ENCODE measurements at places on chromosomes 6 and 20. TPM values are rescaled to one million over a fixed set of nuclear protein-coding genes. Genes with fewer than 3 reads are reported as not detected.
A peak's percentile ranks its signal among the peaks of the same experiment; 100 is the strongest.

DNA sequence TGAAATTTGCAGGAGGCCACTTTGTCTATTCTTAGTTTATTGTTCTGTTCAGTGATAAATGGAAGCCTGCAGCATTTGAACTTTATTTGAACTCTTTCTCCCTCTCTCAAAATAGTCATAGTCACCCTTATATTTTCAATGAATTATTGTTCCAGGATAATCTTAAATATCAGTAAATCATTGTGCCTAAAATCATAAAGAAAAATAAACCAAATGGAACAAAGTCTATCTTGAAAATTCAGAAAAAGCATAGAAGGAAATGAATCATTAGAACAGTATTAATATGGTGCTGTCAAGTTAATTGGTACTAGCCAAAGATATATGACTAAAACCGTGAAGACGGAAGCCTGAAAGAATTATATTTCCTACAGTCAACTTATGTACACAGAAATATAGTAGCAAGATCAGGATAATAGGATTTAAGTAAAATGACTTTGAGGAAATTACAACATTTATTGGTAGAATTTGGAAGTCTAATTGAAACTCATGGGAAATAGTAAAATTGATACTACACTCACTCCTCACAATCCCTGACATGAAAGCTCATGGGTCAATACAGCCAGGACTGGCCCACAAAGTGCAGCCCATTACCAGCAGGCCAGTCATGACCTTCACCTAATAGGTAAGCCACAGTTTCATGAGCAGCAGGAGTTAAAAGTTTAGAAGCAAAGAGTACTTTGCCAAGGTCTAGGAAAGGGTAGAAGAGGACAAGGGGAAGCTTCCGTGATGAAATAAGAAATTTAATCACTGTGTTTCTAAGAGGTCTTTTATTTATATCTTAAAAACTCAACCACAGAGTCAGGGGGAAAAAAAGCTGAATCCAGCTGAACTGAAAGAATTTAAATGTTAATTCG, 119.9 kb upstream of the ENPP5 start:
- no peak for DNase-seq

DNA sequence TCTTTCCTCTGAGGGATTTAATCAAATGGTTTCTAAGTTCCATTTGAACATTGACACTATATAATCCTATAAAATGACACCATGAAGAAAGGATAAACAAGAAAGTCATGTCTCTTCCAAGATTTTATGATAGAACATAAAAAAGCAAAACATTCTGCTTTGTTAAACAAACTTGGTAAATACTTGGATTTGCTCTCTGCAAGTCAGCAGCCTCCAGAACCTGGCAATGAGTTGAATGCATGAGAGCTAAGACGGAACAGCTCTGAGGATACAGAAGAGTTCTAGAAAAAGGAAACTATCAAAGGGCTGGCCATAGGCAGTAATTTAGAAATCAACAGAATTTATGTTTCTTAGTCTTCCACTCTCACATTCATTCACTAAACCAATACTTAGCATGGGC, 656.0 kb upstream of the ID4 start:
- no peak for DNase-seq

Gene MYH7B
- total RNA-seq, result 0.17 TPM

DNA sequence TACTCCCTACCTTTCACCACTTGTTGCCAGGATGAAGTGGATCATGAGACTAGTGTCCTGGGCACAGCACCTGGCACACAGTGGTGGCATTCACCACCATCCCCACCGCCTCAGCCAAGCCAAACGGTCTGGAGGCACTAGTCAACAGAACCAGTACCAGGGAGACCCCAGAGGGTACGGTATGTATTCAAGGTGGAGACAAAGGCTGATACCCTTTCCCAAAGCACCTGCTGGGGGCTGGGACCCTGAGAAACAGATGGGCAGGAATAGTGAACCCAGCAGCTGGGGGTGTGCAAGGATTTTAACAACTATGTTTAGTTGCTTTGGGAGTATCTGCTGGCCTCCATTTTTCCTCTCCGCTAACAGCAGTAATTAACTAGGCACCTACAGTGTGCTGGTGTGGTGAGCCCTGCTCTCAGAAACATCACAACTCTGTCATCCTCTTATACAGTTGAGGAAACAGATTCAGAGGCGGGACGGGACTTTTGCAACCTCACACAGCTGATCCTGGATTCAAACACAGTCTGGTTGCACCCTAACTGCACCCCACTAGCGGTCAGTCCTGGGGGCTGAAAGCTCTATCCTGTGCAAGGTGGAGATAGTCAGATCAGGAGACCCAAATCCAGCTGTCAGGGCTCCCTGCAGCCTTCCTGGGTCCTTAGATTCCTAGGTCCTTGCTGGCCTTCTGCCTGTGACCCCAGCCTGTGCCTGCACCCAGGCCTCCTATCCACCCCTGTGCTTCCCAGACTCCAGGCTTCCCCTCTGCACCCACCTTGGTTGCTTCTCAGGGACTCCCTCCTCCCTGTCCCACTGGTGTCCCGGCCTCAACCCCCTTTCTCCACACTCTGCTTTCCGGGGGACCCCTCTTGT, 1.2 kb downstream of the SNTA1 start:
- no peak for DNase-seq

Gene COL10A1
- total RNA-seq, result not detected

- no peak for DNase-seq
These were observed 49.5 kb upstream of the SLC32A1 start for GRCh38 chr20:38674765-38675133.

DNA sequence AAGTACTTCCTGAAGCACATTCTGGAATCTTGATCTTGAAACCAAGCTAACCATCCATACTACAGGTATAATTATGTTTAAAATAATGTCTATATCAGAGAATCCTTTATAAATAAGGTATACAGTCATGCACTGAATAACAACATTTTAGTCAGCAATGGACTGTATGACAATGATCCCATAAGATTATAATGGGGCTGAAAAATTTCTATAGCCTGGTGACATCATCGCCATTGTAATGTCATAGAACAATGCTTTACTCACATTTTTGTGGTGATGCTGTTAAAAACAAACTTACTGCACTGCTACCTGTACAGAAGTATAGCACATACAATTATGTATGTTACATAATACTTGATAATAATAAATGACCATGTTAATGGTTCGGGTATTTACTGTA, 31.8 kb downstream of the RNF146 start:
- no peak for DNase-seq

DNA sequence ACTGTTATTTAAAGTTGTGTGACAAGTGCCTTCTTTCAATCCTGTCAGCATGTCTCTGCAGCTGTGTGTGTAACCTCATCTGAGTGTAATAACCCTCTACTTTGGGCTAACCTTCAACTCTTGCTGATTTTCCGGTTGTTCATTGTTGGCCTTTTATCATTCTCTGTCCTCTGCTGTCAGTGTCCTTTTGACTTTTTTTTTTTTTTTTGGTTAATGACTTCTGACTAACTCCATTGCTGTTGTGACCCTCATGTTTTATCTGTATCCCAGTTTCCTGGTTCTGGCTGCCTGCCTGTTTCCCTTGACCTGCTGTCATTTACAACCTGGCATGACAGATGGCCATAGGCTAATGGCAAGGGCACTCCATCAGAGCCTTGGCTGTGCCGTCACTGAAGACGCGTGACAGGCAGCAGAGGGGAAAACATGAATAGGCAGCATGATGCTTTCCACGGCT, 145.7 kb upstream of the MAN1A1 start:
- peak; percentile 94 for DNase-seq

DNA sequence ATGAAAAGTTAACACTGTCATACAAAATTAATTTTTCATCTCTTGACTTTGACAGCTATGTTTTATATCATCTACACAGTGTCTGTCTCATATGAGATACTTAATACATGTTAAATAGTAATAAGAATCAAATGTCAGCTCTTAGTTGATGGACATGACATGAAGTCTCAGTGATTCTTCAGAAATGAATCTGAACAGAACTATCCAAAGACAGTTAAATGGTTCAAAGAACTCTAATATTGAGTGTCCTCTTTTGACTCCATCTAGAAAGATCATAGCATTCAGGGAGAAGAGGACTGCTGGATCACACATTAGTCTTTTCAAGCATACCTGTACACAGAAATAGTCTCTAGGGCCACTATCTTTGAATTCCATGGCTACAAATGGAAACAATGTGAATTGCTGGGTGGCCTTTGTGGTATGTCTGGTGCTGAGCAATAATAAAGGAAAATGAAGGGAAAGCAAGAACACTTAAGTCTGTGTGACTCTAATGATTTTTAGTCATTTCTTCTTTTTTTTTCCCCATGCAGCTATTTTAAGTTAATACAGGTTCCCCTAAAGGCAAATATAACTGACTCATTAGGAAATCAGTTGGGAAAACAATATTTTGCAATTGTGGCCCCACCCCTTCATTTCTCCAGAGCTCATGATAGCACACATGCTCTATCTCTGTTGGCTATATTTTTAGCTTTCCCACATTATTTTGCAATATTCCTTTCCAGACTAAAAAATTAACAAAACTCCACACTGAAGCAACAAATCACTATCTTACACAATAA, 367.5 kb downstream of the GRIK2 start:
- DNase-seq, result peak; percentile 20

GRCh38 chr6:5706124-5707033, 300.3 kb downstream of the NRN1 start:
- no peak for DNase-seq

Gene DSP
- total RNA-seq, result 44.2 TPM

GRCh38 chr20:49597825-49598395, 30.0 kb upstream of the PTGIS start:
- no peak for DNase-seq

DNA sequence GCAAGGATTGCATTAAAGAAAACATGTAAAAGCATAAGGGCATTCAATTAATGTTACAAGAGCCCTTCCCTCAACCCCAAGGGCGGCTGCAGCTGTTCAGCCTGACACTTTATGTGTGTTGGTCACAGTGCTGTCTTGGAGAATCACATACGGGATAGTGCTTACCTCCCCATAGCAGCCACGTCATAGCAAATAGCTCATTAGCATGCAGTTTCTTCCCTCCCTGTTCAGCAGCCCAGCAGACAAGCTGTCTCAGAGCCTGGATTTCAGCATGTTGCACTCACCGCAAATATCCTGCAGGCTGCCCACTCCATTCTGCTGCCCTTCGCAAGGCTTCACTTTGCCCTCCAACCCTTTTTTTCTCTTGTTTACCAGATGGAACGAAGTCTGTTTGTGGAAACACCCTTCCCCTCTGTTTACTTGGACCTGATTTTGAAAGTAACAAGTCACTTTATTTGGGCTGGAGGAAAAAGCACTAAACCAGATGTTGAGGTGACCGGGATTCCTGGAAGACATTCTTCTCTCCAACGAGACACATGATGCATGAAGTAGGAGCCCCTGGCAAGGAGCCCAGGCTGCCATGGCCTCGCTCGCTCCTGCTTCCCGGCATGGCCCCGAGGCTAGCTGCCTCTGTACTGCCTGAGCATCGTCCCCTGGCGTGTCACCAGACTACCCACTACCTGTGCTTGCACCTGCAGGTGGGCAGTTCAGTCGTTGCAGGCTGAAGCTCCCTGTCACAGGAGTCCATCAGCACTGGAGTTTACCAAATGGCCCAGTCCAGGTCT, 151.6 kb upstream of the GMDS start:
- DNase-seq, result peak; percentile 45

Gene POPDC3
- not detected for total RNA-seq

- no peak for DNase-seq
These were observed 107.5 kb downstream of the FAXC start for GRCh38 chr6:99241905-99242534.
